Stimulated activated CD4-positive, alpha-beta T cell treated with anti-CD3 and anti-CD28 coated beads, TNF-alpha, amount 100 ng/mL, for 4 hours (primary cell): ENCODE measurements at places on chromosomes 5 and 9.

DNA sequence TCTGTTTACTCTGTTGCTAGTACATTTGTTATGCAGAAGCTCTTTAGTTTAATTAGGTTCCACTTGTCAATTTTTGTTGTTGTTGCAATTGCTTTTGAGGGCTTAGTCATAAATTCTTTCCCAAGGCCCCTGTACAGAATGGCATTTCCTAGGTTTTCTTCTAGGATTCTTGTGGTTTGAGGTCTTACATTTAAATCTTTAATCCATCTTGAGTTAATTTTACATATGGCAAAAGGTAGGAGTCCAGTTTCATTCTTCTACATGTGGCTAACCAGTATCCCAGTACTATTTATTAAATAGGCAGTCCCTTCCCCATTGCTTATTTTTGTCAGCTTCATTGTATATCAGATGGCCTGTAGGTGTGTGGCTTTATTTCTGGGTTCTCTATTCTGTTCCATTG lies 792.4 kb downstream of the PTPRD start:
- no peak for DNase-seq

DNA sequence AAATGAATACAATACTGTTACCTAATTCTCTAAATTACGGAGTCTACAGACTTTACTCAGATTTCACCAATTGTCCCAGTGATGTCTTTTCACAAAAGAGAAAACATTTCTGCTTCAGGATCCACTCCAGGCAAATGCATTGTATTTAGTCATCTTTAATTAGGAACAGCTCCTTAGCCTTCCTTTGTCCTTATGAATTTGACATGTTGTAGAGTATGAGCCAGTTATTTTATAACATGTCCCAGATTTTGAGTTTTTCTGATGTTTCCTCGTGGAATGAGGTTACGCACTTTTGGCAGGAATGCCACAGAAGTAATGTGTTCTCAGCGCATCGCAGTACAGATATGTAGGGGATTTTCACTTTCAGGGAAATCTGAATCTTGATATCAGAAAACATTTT lies 10.5 kb downstream of the HABP4 start:
- no peak for DNase-seq

- no peak for DNase-seq
Observed at GRCh38 chr5:144254552-144254951, 83.9 kb downstream of the KCTD16 start.

DNA sequence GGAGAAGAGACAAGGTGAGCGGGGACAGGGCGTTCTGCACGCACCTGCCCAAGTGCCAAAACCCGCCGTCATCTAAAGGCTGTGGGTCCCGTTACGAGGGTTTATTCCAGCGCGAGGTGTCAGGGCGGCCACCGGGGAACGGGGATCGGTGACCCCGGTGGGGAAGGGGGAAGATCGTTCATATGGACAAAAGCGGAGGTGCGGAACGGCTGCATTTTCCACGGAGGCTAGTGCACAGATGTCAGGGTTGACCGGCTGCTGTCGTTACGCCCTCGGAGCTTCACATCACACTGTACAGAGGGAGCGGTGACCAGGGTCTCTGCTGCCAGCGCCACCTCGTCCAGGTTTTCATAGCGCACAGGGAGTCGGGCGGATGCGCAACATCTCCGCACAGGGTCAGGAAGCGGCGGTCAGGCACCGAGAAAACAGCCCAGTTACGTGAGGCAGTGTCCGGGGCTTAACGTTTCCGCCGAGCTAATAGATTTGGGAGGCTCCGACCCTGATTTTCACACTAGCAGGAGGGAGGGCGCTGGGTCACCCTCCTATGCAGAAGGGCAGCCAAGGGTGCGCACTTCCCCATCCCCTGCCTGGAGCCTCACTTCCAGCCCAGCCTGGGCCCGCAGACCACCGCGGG lies 13.5 kb downstream of the BTNL9 start:
- DNase-seq: no peak
